Fibroblast of pulmonary artery (primary cell): ENCODE measurements at places on chromosomes 13 and 19.

DNA sequence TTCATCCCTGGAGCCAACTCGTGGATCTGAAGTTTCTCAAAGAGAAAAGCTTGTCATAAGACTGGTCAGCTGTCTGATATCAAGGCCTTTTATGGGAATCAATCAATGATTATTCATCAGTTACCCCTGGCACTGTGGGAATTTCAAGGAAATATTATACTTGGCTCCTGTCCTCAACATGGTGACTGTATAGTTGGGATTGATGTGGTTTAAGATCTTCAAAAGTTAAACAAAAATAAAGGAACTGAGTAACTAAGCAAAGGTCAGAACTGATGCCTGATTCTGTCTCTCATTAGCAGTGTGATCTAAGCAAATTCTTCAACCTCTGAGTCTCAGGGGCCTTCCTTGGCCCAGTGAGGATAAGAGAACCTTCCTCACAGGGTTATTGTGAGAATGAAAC, 22.2 kb upstream of the SERPINE3 start:
- DNase-seq, result no peak

DNA sequence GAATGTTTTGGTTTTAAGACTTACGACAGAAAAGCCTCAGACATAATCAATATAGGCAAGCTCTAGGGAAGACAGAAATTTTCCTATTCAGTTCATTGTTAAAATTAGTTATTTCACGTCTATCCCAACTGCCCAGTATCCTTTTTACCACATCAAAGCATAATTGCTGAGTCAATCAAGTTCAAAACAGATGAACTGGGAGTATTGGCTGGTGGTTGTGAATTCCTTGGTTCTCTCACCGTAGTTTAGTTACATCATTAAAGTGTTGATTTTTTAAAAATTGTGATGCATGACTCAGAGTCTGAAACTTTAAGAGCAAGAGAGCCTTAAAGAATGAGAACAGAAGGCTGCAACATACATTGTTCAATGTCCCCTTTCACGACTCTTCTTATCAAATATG, 143.3 kb upstream of the FREM2 start:
- DNase-seq, result no peak

- DNase-seq, result peak; percentile 95
Observed at GRCh38 chr13:23375001-23375971, 58.2 kb downstream of the SACS start.

DNA sequence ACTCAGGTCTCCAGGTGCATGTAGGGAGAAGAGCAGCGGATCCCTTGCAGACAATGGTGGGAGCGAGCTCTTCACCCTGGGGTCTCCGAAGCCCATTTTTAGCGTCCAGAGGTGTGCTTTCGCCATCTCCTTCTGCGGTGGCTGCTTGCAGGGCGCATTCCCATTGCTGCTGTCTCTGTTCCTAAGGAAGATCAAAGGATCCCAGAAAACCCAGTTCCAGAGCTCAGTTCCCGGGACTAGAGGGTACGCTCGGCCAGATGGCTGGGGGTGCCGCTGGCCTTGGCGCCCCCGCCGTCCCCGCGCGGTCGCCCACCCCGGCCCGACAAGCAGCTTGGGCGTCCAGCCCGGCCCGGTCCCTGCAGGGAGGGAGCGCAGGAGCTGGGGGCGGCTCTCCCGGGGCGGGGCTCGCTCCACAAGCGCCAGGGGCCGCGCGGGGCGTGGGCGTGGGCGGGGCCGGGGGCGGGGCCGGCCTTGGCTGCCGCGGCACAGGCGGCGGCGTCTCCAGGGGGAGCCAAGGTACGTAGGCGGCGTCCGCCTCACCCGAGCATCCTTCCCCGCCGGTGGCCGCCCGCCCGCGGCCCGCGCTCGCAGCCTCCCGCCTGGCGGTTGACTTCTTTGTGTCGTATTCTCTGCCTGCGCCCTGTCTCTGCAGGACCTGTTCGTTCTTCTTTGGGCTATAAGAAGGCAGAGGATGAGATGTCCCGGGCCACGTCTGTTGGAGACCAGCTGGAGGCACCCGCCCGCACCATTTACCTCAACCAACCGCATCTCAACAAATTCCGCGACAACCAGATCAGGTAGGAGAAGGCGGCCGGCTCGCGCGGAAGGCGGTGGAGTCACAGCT, 96.8 kb downstream of the ATP8A2 start:
- no peak for DNase-seq
